ENCODE measurements at places on chromosomes 5 and 9.

- no peak for DNase-seq
These were observed 244.4 kb upstream of the TUT7 start for GRCh38 chr9:86598411-86599239.

- DNase-seq = no peak
These were observed 244.8 kb downstream of the PBX3 start for GRCh38 chr9:125991886-125992529.

DNA sequence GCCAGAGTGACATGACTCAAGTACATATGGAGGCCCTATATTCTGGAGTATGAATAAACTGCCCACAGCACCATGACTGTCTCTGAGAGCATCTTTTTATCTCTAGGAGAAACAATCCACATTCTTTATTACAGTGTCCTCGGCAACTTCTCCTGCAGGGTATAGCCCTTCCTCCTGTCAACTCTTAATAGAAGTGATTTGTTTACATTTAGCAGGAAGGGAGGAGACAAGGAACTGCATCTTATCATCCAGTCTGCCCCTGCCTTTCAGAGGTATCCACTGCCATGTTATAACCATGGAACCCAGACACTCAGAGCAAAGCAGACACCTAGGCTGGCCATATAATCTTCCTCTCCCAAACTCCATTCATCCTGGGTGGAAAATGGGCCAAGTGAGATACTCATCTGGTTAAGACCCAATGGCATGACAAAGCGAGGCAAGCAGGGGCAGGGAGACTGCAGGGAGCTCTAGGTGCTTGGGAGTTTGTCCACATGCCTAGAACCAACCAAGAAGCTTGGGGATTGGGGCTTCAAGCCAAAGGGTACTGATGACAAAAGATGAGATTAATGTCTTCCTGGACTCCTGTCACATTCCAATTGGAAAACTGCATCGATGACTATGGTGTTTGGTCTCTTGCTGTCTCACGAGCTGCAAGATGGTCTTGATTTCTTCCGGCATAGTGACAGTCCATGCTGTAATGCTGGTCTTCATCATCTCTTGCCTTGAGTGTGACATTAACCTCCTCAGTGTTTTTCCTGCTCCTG, 620.5 kb upstream of the KLF4 start:
- DNase-seq = no peak

DNA sequence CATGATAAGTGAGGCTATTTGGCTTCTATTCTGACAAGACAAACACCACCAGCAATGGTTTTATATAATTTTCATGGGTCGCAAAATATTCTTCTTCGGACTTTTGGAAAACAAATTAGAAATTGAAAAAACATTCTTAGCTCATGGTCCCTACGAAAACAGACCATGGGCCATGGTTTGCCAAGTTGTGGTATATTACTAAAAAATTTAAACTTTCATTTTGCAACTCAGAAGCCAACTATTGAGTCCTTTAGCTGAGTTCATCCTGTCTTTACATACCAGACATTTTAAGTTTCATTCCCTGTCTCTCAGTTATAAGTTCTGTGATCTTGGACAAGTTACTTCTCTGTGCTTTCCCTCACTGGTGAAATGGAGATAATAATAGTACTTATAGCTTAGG, 198.1 kb downstream of the CSNK1G3 start:
- no peak for DNase-seq
